Lower lobe of right lung (tissue), 2 donors: ENCODE measurements at places on chromosomes 3 and 15. TPM values are rescaled to one million over a fixed set of nuclear protein-coding genes. Genes with fewer than 3 reads are reported as not detected.

CELSR3 gene
- total RNA-seq, result 1.0 TPM

CAMK2N2 gene
- not detected for total RNA-seq

NOX5 gene
- not detected for total RNA-seq

SCG3 gene
- 0.18 TPM for total RNA-seq

CHRNB4 gene
- not detected for total RNA-seq

ACKR4 gene
- 8.5 TPM for total RNA-seq

SUSD5 gene
- total RNA-seq, result 1.9 TPM
